ENCODE measurements at places on chromosomes 7 and 10.

GRCh38 chr7:13386741-13387140 is 602.7 kb downstream of the ETV1 start:
- DNase-seq: no peak

DNA sequence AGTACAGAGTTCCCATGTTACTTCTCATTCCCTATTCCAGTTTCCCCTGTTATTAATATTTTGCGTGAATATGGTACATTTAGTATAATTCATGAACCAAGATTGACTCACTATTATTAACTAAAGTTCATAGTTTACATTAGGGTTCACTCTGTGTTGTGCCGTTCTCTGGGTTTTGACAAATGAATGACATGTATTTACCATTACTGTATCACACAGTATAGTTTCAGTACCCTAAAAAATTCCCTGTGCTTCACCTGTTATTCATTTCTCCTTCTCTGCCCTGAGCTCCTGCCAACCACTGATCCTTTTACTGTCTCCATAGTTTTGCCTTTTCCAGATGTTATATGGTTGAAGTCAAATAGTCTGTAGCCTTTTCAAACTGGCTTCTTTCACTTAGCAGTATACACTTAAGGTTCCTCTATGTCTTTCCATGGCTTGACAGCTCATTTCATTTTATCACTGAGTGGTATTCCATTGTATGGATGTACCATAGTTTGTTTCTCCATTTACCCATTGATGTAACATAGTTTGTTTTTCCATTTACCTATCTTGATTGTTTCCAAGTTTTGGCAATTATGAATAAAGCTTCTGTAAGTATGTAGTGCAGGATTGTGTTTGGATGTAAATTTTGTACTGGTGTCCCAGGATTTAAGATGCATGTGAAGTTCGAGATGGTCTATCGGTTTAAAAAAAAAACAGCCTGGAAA is 58.8 kb downstream of the CDK14 start:
- DNase-seq: no peak

GRCh38 chr7:121286742-121287734 is 41.8 kb upstream of the WNT16 start:
- no peak for DNase-seq

DNA sequence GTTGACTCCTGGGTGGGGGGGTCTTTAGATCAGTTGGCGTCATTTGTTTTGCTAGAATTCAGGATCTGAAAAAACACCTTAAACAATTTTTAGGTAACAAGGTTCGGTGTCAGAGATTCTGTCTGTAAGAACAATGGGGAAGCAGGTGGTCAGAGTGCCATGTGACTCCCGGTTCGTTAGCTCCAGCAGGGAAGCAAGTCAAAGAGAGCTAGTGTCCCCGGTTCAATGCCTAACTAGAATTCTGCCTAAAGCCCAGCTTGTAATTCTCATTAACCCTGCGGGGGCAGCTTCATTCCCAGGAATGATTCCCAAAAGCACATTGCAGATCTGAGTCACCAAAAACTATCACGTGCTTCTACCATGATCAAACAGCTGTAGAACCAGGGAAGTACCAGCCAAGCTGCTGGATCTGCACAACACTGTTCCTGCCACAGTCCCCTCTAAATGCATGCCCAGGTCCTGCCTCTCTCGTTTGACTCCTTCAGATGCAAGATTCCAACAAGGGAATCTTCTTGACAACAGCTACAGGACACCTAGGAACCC is 664.3 kb upstream of the CELF2 start:
- DNase-seq: no peak

Data from CD4-positive, alpha-beta T cell treated with Interleukin-4 for 4 hours (primary cell).